GM12892 (cell line): ENCODE measurements at places on chromosomes 16 and 17.

- no peak for DNase-seq
Measured at GRCh38 chr17:7043182-7043496, 753 bp downstream of the SLC16A11 start.

GRCh38 chr17:38900978-38901656 lies 24.3 kb upstream of the LASP1NB start:
- no peak for DNase-seq

GRCh38 chr17:77474292-77474988 lies 333.7 kb downstream of the SEC14L1 start:
- DNase-seq, result no peak

- no peak for DNase-seq
Measured at GRCh38 chr16:4747906-4748681, 13.8 kb downstream of the DNAAF8 start.

GRCh38 chr16:56755038-56755437 lies 25.1 kb downstream of the NUP93 start:
- DNase-seq, result no peak
